Urothelium cell line (cell line): ENCODE measurements at places on chromosomes 3 and 15.
A peak's percentile ranks its signal among the peaks of the same experiment; 100 is the strongest.

GRCh38 chr3:106508331-106508893, 639.6 kb upstream of the CBLB start:
- no peak for DNase-seq

- DNase-seq = peak; percentile 60
These were observed 257.4 kb downstream of the STXBP5L start for GRCh38 chr3:121165397-121165837.

- no peak for DNase-seq
These were observed 437.0 kb upstream of the PPP2R3A start for GRCh38 chr3:135528413-135529015.

GRCh38 chr3:170542704-170543103, 43.2 kb downstream of the SLC7A14 start:
- DNase-seq = no peak

DNA sequence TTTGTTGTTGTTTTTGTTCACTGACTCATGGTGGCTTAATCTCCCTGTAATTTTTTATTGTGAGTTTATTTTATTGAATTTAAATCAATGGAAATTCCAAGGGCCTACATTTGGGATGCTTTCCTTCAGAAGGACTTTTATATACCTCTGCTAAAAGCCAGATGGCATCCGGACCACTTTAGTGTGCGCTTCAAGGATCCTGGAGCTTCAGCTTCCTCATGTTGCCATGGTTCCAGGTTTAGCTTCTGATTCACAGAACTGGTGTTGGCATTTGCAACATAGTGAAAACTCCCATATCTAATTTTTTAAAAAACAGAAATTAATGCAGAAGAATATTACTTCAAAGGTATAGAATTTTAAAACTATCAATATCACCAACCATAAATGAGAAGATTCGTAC, 8.5 kb upstream of the HACD2 start:
- DNase-seq = no peak

GRCh38 chr15:50945725-50946124, 37.2 kb downstream of the AP4E1 start:
- no peak for DNase-seq

- DNase-seq = no peak
These were observed 15.8 kb upstream of the SOX2 start for GRCh38 chr3:181695661-181696491.

GRCh38 chr3:72303926-72304325, 519.0 kb upstream of the PROK2 start:
- DNase-seq = no peak

GRCh38 chr3:123163141-123163540, 38.6 kb upstream of the SEC22A start:
- DNase-seq = no peak

- no peak for DNase-seq
These were observed 57.2 kb downstream of the WWTR1 start for GRCh38 chr3:149600634-149601033.

- no peak for DNase-seq
These were observed 768.6 kb upstream of the GOLIM4 start for GRCh38 chr3:168864107-168865021.

DNA sequence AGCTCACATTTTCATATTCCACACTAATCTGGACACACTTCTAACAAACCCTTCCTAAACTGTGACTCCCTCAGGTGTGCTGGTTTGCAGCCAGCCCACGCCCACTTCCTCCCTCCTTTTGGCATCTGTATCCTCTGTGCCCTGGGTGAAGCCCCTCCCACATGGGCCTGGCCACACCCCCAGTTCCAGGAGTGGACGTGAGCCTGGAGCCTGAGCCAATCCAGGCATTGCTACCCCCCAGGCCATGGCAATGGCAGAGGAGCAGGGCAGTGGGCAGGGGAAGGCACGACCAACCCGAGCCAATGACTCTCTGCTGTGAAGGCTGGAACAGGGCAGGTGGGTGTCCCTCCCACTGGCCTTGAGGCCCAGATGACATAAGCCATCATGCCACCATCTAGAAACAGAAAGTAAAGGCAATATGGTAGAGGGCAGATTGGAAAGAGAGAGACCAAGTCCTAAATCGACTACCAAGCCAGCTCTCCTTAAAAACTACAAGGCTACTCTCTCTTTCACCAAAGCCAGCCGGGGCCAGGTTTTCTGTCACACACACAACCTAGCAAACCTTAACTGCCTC, 18.6 kb downstream of the FAM174B start:
- no peak for DNase-seq

DNA sequence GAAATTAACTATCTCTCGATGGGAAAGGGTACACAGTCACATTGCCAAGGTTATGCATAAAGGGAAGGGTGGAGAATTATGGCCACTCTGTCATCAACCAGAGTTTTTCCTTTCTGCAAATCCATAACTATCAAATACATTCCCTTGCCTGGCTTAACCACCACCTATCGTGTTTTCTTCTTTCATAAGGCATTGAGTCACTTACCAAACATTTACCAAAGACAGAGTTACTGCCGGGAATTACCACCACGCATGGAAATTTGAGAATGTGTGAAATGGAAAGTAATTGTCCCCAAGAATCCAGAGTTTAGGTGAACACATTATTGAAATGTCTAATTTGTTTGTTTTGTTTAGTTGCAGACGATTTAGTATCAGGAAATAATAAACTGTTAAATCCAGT, 134.3 kb upstream of the LRRN1 start:
- DNase-seq = peak; percentile 40

- no peak for DNase-seq
These were observed 197.5 kb upstream of the FEZF2 start for GRCh38 chr3:62570888-62571287.

- DNase-seq = no peak
These were observed 57.5 kb downstream of the SCN11A start for GRCh38 chr3:38994251-38994650.

DNA sequence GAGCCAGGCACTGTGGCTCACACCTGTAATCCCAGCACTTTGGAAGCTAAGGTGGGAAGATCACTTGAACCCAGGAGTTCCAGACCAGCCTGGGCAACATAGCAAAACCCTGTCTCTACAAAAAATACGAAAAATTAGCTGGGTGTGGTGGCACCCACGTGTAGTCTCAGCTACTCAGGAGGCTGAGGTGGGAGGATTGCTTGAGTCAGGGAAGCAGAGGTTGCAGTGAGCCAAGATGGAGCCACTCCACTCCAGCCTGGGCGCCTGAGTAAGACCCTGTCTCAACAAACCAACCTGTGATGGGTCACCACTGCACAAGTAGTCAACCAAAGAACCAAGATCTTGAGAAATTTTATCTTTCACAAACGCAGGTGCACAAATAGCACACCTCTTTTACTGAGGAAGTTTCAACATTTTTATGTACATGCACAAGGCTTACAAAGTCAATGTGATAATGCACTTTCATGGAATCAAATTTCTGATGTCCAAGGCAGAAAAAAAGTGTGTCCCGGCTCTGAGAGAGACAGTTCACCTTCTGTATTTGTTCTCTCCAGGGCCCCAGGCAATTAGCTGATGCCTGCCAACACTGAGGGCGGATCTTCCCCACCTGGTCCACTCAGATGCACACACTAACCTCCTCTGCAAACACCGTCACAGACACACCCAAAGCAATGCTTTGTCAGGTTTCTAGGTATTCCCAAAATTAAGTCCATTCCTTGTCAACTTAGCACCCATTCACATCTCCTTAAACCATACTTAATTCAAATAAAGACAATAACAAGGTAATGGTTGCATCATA, 12.4 kb downstream of the ACAA1 start:
- DNase-seq = no peak

DNA sequence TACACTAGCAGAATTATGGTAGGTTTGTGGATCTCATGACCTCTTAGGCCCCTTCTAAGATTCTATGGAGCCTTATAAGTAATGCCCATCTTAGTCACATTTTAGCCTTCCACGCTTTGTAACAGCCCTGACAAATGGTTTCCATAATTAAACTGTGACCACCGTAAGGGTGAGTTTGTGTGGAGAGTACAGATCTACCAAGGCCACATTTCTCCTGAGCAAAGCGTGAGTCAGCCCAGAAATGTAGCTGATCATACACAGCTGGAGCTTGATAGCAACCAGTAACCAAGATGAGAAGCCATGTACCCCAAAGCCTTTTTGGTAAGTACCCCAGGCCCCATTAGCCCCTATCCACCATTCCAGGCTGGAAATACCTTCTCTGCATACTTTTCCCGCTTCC, 31.7 kb downstream of the CHAC1 start:
- no peak for DNase-seq

- peak; percentile 7 for DNase-seq
These were observed 105.5 kb downstream of the PYDC2 start for GRCh38 chr3:191566469-191566868.

DNA sequence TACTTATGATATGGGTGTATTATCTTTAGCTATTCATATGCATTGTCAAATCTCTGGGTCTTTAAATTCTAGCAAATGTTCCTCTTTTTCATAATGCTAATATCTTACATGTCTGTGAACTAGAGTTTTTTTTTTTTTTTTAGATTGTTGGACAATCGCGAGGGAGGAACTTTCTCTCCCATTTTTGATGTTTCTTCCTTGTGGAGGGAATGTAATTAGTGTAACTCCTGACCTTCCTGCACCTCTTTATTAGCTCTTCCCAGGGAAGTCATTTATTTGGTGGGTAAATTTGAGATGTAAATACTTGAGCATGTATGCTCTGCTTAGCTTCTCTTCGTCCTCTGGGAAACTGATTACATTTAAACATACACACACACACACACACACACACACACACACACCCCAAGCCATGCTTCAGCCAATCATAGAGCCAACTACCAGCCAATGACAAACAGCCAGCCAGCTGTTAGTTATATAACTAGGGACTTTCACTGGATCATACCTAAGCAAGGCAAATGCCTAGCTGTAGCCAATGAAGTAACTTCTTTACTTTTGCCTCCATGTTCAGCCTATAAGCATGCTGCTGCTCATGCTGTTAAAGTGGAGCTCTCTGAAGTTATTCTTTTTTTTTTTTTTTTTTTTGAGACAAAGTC, 8.3 kb upstream of the USP8 start:
- DNase-seq = no peak
